ENCODE measurements at places on chromosomes 1 and 21.

- no peak for DNase-seq
Observed at GRCh38 chr21:43956670-43957035, 55.5 kb upstream of the TRAPPC10 start.

DNA sequence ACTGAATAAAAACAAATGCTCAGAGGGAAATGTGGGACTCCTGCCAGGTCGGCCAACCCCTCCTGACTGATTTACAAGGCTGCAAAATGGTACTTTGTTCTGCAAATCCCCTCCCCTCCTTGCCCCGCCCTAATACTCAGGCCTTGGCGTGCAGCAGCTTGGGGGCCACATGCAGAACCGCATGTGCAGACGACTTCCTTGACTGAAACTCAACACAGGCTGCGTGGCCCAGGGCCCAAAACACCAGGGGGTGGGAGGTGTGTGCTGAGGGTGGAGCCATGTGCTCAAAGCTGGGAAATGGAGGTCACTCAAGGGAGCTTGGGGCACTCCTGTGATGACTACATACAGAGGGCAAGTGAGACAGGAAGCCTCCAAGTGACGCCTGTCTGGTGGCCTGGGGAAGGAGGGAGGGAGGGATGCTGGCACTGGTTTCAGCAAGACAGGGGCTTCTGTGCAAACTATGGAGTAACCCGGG lies 87.2 kb downstream of the MRPL37 start:
- peak; percentile 21 for DNase-seq

DNA sequence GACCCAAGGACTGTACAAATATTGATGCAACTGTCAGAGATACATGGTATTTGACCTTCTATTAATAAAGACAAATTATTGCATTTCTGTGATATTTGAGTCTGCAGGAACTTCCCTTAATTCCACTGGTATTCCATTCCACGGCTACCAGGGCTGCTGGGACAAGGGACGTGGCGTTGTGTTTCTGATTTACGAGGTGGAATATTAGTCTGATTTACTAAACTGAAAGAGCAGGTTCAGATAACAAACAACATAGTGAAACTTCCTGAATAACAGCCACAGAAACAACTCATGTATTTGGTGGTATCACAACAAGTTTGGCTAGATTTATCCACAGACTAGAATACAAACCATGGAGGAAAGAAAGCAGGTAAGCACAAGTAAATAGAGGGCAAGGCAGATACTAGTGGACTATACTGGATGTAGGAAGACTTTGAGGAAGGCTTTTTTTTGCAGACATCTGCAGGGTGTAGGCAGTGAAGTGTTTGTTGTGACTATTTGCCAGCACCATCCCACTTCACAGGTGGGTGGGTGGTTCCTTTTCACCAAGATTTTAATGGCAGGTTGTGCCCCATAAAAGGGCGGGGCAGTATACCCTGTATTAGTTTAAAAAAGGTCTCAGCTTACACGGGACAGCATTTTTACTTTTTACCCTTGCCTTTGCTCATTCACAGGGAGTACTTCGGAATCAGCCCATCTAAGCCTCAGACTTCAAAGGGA lies 100.4 kb downstream of the FGGY start:
- DNase-seq, result no peak

- DNase-seq, result peak; percentile 62
Observed at GRCh38 chr21:42593007-42593814, 60.2 kb upstream of the PDE9A start.

DNA sequence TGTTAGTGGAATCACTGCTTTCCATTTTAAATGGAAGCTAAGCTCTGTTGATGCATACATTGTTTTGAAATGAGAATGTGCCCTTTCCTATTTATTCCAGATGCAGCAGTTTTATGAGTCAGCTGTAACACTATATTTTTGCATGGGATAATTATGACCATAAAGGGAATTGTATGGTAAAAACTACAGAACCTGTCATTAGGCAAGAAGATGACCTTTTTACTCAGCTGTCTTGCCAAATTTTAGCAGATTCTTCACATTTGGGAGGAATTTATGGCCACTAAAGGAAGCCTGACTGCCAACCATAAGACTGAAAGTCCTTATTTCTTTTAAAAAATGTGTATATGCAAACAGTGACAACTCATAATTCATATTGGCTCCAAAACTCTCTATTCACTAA lies 356.3 kb upstream of the PRMT6 start:
- DNase-seq, result no peak

DNA sequence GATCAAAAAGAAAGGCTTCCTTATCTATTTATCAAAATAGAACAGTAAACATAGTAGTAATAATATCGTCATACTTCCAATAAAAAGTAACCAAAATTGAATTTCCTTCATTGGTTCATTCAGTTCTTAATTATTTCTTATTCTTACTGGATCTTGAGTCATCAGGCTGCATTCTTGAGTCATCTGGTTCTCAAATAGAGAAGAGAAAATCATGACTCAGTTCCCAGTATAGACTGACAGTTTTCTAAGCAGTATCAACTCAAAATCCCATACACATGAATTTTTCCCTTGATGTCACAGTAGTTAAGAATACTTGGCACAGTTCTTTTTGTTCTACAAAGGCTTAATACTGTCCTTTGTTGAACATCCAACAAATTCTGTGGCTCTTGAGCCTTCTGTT lies 626.9 kb upstream of the ADGRL4 start:
- no peak for DNase-seq

DNA sequence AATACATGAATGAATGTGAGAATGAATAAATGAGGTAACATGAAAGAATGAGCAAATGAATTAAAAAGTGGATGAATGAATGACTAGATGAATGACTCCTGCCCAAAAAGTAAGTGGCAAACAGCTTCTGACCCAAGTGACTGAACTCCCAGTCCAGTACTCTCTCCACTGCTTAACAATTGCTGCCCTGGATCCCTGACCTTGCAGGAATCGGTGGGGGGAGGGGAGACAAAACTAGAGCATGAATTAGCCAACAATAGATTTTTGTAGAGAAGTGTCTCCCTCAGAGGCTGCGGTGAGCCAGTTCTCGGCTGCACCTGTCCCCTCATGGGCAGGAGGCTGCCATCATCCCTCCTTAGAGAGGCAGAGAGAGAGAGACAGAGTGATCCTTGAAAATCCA lies 5.9 kb upstream of the GRIK3 start:
- DNase-seq, result no peak

GRCh38 chr1:210132582-210132981 lies 100.0 kb upstream of the SERTAD4 start:
- DNase-seq, result no peak

DNA sequence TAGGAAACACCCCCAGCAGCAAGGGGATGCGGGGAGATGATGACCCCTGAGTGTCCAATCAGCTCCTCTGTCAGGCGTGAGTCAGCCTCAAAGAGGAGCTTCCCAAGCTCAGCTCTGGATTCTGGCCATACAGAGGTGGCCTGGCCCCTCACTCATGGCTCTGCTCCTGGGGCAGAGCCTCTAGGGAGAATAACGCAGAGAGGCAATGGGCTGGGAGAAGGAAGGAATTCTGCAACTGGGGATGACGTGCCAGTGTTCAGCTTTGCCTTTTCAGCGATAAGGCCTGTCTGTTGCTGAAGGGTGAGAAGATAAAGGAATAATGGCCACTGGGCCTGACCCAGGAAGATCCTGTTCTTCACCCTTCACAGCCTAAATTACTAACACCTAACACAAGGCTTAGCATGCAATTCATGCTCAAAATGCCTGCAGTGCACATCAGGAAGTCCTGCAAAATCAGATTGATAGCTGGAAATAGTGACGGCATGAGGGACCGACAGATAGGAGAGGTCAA lies 92.2 kb downstream of the TBX19 start:
- DNase-seq, result no peak

GRCh38 chr1:42730002-42730401 lies 10.0 kb downstream of the CLDN19 start:
- DNase-seq, result no peak

- DNase-seq, result no peak
Observed at GRCh38 chr1:63122079-63122478, 200.3 kb upstream of the FOXD3 start.

DNA sequence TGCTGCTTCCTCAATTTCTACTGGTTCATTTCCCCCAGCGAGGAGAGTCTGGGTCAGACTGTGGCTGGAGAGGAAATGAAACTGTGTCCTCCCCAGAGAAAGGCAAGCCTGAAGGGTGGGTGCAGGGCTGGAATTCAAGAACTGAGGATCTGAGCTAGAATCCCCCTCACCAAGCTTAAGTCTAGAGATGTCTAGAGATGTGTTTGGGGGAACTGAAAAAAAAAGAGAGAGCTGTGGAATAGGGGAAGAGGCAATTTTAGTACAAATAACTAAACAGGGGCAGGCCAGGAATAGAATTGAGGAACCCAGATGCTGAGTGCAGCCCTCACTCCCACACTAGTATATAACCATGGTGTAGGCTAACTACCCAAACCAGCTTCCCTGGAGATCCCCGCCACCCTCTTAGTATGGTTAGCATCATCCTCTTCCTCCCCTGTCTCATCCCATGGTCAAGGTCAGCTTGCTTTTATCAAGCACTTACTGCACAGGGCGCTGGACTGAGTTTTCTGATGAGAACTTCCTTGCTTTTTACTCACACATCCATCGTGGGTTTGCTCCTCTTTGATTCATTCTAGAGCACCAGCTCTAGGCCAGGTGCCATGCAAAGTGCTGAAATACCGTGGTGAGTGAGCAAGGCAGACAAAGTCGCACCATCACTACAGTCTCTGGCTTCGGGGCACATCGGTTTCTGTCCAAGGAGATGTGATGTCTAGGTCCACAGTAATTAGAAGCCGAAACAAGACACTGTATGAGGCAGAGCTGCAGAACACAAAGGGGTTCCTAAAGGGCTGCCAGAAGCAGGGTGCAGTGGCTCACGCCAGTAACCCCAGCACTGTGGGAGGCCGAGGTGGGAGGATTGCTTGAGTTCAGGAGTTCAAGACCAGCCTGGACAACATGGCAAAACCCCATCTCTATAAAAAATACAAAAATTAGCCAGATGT lies 112.9 kb upstream of the IPO9 start:
- no peak for DNase-seq

DNA sequence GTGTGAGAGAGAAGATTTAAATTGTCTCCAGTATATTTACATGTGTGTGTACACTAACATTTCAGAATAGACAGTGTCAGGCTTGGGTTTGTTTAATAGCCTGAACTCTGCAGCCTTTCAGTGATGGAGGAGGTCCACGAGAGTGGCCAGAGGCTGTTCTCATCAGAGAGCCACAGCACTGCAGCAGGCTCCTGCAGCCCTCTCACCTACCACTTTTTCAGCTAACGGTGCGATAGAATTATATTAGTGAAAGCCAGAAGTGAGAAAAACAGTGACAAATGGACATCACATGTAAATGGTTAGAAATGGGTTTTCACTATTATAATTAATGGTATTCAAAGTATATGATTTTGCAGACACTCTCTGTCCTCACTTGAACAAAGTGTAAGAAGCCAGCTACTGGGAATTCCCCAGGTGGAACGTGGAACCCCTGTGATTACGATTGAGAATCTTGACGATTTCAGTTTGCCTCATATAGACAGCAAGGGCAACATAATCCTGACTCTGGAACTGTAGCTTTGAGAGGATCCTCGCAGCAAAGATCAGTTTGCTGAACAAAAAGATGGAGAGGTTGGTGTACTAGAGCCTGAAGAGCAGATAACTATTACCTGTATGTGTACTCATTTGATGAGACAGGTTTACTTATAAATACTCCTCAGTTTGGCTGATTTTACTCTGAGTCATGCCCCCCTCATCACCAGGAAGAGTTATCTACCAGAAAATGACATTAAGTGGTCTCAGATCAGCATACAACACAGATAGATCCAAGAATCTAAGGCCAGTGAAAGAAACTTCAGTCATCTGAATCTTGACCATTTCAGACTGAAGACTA lies 31.4 kb downstream of the IFI16 start:
- no peak for DNase-seq

DNA sequence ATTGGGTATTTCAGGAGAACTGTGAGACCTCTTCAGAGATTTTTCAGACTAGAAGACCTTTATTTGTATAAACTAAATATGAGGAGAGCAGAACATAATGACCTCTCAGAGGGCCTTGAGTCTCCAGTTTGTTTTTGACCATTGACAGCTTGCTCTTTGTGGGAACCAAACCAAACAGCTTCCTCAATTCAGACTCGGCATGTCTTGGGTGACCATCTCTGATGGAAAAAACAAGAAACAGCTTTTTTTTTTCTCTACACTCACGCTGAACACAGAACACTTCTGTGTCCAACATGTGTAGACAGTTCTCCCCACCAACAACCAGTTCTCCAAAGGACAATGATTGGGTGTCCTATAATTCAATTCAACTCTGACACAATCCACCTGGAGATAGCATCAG lies 11.5 kb downstream of the ATP1A4 start:
- DNase-seq, result no peak

DNA sequence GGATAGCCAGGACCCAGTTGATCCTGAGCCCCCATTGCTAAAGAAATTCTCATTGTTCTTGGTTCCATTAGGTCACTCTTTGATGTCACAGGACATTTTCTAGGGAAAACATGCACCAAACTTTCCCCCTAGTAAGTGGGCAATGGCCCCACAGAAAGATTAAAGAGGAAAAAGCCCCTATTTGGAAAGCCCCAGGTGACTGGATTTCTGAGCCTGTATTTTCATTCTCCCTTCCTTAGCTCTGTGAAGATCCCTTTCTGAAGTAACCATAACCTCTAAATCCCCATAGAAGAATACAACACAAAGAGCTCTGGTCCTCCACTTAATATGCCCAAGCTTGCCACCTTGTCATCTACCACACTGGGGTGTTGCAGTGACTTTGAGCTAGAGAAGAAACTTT lies 232.3 kb upstream of the FGGY start:
- no peak for DNase-seq

GRCh38 chr21:26140164-26140579 lies 30.4 kb downstream of the APP start:
- no peak for DNase-seq

- DNase-seq, result no peak
Observed at GRCh38 chr1:112997781-112998180, 41.8 kb upstream of the SLC16A1 start.

DNA sequence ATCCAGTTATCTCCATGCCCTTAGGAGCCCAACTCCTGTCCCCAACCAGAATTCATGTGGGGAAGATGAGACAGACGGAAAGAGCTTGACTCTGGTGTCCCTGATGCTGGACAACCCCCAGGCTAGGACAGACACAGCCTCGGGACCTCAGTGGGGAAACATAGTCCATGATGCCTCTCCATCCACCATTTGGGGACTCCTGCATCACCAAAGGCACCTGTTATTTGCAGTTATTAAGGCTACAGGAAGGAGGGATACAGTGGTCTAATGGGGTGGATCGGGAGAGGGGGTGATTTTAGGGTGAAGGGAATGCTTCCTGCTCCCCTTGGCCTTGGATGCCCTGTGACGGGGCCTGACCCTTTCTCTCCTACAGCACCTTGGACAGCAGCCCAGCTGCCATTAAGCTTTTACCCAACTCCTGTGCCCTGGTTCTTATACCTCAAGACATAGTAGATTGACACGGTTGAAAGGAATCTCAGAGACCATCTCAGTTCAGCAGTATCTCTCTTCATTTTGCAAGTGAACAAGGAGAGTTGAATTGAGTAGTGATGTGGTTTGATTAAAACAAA lies 111.6 kb downstream of the MATN1 start:
- DNase-seq, result no peak

GRCh38 chr1:11882814-11883538 lies 24.2 kb upstream of the NPPB start:
- DNase-seq, result no peak

All from CD4-positive, alpha-beta memory T cell (primary cell).